Activated naive CD4-positive, alpha-beta T cell (primary cell): ENCODE measurements at places on chromosomes 6 and 20.

DNA sequence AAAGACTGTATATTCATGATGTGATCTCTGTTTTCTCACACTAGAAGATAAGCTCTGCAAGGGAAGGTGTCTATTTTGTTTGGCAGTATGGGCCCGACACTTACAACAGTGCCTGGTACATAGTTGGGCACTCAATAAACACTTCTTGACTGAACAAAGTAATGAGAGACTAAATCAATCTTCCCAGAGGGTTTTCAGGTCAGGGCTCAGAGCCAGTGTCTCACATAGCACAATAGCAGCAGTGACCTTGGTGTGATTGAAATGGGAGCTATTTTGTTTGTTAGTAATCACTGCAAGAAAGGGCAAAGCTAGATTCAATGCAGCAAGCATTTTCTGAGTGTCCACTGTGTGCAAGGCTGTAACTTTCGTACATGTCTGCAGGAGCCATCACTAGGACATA is 26.4 kb upstream of the GCM1 start:
- DNase-seq = no peak

DNA sequence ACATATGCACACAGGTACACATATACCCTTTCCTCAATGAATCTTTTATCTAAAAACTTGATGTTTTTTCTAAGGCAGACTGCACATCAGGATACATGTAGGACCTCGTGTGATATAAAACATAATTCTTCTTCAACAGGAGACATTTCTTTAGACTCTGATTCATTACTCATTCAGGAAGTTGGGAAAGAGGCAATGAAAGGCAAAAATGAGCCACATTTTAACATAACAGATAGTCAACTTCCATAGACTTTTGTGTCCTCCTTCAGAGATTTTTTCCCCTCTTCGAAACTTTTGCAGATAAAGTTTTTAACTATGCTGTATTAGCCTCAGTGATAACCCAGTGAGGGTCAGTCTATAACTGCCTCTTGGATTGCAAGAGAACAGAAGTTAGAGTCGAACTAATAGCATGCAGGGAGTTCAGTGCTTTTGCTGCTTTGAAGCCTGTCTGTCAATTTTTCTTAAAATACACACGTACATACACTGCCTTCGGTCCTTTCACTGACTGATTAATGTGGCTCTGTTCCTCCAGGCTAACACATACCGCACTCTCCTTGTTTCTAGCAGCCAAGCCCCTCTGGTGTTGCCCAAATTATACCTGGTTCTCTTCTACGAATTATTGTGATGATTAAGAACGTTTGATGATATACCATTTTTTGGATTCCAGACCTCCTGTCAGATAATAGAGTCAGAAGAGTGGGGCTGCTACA is 562.5 kb upstream of the MAP3K7 start:
- no peak for DNase-seq

DNA sequence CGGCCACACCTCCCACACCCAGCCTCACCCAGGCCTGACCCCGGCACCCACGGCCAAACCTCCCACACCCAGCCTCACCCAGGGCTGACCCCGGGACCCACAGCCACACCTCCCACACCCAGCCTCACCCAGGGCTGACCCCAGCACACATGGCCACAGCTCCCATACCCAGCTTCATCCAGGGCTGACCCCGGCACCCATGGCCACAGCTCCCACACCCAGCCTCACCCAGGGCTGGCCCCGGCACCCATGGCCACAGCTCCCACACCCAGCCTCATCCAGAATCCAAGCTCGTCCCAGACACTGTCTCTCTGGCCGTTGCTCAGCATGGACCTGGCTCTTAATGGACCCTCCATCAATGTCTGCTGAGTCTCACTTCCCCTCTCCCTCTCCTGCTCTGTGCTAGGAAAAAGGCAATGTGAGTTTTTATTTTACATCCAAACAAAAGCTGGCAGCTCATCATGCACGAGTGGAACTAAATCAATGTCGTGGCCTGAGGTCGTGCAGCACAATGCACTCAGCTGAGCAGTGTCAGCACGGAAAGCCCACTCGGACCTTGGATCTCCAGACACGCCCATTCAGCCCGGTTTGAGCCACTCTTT is 36.1 kb downstream of the NINL start:
- DNase-seq = no peak

GRCh38 chr6:1856381-1856780 is 246.7 kb downstream of the FOXC1 start:
- DNase-seq = no peak

DNA sequence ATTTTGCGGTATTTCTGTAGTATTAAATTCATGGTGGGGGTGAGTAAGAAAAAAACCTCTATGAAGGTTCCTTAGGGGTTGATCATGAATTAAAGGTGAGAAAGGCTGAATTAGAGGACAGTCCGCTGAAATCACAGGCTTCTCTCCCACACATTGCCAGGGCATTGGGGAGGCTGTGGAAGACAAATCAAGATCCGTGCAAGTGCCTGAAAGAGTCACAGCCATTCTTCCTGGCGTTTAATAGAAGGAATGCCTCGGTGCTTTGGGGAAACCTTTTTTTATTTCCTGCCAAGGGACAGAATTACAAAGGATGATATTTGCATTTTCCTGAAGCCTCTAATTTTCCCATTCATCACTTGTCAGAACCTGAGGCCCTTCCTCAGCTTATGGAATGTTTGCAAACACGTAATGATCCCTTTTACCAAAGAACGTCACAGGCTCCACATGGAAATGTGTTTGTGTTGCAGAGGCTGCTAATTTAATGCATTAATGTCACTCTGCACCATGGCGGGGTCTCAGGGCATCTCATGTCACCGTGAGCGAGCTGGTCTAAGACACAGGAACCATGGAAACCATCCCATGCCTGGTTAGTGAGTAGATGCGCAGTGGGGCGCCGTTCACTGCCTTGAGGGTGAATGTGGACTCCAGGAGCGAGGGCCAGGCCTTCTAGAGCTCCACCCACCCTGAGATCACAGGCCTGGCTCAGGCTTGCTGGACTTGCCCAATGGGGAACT is 185.9 kb upstream of the SULF2 start:
- DNase-seq = no peak

DNA sequence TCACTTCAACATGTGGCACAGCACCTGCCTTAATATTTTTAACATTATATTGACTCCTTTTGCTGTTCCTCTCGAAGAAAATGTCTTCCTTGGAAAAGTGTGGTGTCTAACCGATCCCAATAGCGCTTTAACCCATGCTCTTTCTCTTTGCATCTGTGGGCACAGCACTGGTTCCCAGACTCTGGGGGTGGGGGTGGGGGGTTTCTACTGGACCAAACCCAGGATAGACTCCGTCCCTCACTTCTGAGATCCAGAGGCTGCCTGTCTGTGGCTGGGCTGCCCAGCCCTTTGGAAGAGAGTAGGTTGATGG is 3.9 kb upstream of the ZNF292 start:
- no peak for DNase-seq

DNA sequence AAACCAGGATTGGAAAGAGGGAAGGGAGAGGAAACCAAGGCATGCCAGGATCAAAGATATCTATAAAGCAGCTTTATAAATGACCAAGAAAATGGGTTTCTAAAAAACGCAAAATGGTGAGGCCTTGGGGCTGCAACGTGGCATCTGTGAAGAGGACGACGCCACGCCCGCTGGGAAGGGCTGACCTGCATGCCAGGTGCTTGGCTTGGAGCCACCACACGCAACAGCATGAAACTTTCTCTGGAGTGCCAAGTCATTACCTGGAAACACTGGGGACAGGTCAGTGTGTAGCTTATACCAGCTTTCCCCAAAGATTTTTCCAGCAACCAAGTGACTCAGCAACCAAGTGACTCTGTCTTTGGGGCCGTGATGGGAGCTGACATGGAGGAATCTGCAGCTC is 82.5 kb downstream of the POPDC3 start:
- DNase-seq = no peak

- no peak for DNase-seq
These were observed 277.3 kb downstream of the CDH4 start for GRCh38 chr20:61529354-61529753.

- no peak for DNase-seq
These were observed 246.7 kb downstream of the CD109 start for GRCh38 chr6:73942592-73943186.

DNA sequence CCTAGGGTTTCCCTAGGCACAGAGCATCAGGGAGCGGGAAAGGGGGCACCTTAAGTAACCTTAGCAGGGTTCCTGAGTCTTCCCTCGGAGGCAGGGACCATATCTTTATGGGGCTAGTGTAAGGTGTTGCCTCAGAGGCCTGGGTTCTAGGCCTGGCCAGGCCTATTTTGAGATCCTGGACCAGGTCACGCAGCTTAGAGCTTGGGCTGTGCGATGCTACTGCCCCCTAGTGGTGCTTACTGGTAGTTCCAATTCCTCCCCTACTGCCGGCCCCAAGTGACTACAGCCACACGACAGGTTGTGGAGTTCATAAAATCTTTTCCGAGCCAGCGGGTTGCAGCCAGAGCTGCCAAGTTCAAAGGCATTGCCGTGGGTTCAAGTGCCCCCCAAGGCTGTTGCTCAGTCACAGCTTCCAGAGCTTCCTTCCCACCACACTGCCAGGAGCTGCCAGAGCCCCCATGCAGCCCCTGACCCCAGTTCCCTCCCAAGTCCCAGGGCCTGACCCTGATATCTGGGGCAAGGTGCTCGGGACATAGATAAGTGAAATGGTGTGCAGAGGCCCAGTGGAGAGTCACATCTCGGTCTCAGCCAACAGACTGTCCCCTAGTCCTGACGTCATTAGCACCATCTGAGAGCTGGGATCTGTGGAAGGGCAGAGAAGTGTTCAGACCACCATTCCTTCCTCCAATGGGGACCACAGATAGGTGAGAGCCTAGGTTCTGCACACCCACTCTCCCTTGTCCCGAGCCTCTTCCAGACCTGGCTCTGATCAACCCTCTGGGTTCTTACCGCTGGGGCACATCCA is 3.3 kb downstream of the LRRC73 start:
- peak; percentile 42 for DNase-seq

DNA sequence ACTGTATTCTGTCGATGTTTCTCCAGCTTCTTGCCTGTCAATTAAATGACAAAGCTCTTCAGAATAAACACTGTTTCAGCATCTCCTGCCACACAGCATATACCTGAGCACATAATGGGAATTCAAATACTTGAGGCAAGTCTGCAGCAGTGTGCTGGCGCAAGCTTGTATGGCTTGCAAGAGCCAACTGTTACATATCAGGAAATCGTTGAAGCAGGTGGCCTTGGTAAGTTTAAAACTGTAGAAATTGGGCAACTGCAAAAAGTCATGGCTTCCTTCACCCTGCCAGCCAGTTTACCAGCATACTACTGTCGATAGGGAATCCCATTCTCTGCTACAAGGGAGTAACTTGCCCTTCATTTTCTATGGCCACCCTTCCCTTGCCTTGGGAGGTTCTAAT is 23.0 kb downstream of the CPNE1 start:
- no peak for DNase-seq

DNA sequence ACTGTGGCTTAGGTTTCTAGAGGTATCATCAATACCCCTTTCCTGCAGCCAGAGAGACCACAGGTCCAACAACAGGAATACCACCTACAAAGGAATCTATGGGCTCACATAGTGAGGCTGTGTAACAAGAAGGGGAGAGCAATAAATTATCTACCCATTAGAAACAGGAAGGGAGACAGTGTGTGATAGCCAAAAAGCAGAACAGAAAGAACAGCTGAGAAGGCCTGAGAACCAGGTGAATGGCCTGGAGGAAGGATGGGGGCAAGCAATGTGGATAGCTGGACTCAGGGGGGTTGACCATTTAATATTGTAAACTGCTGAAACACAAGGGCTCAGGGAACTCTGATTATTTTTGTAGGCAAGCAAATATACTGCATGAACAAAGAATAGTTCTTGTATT is 628.2 kb downstream of the COL12A1 start:
- DNase-seq = no peak

- DNase-seq = no peak
These were observed 254.2 kb downstream of the C6orf118 start for GRCh38 chr6:165055231-165055630.

DNA sequence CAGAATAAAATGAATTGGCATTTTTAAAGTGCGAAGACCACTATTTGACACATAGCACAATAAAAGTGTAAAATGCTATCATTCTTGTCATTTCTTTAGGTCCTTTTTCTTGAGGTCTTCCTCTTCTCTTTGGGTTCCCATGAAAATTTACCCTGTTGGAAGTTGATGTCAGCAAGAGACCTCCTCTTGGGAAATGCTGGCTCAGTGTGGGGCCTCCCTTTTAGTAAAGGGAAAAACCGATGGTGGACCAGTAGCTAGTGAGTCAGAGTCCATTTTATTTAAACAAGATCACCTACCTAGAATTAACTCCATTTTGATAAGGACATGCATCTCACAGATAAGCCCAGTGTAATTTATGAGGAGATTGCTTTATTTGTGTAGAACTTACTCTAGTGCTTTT is 37.7 kb upstream of the HLA-C start:
- DNase-seq = no peak

DNA sequence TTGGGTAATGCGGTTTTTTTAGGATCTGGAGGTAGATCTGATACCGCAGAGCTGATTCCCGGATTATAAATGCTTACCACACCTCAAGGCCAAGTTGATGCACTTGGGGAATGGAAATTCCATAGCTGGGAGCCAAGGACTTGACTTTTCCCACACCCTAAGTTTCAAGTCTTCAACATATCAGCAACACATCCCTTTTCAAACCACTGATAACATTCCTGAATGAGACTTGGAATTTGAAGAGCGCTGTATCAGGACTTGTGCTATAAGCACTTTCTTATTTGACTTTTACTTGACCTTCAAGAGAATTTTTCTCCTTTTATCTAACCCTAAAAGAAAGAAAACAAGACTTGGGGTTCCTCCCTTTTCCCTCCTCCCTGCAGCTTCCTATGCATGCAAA is 90.6 kb upstream of the NAA20 start:
- no peak for DNase-seq

GRCh38 chr6:133130863-133131262 is 110.3 kb upstream of the EYA4 start:
- DNase-seq = no peak

DNA sequence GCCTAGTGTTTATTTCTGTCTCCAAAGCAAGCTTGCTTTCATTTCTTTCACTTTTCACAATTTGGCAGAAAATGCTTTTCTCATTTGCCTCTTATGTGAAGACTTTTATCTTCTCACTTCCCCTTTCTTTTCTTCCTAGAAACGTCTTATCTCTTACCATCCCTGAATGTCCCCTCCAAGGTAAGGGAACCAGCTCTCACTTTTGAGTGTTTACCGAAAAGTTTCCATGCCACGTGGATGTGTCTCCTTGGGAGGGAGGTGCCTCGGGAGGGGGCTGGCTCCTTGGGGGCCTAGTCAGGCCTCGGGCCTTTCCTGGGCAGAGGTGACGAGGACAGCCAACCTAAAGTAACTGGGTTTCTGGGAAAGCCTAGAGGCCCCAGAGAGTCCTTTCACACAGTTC is 127.4 kb downstream of the CD24 start:
- DNase-seq = no peak

- DNase-seq = no peak
These were observed 102.9 kb downstream of the SLX4IP start for GRCh38 chr20:10537850-10538480.

- DNase-seq = no peak
These were observed 44.3 kb downstream of the TENT5A start for GRCh38 chr6:81708113-81708699.

GRCh38 chr6:80182308-80182707 is 75.8 kb downstream of the BCKDHB start:
- DNase-seq = no peak
